ENCODE measurements at places on chromosomes 4 and X.

DNA sequence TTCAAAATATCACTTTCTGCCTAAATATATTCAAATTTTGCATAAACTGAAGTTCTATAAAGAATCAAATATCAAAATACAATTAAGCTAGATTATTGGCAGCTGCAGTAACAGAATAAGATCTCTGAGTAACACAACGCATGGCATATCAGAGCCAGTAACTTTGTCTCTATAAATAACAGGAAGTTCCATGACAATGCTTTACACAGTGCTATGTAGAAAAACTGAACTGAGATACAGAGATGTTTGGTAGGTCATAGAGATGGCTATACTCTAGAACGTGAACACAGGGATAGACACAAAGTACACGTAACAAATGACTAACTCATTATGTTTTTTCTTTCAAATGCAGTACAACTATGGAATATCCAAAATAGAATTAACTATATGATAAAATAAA lies 18.2 kb downstream of the UBE2D3 start:
- DNase-seq, result no peak

DNA sequence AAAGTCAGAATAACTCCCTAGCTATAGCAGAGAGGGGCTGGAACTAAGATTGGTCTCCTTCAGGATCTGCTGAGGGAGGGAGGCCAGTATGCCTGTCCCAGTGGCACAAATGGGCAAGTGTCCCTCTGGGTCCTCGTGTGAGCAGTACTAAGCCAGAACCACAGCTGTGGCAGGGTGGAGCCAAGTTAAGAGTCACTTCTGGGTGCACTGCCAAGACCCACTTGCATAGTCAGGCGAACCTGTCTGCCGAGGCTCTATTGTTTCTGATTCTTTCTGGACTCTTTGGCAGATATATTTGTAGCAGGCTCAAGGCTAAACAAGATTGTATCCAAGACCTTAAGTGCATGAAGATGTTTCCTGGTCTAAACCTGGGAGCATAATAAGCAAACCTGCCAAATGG lies 1123.7 kb upstream of the POU3F4 start:
- DNase-seq, result no peak

GRCh38 chr4:185344743-185345538 lies 50.8 kb downstream of the LRP2BP start:
- DNase-seq, result no peak

GRCh38 chr4:164765833-164766232 lies 11.9 kb downstream of the SMIM31 start:
- DNase-seq, result no peak

DNA sequence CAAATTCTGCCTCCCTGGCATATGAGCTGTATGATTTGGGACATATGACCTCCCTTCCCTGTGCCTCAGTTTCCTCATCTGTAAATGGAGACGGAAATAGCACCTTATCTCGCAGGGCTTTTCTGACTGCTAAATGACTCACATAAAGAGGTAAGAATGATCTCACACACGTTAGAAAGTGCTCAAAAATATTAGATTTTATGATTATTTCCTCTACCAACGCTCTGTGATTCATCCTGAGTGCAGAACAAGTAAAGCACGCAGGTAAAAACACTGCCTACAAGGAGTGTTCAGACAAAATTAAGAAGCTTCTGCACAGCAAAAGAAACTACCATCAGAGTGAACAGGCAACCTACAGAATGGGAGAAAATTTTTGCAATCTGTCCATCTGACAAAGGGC lies 21.1 kb downstream of the ACSL1 start:
- no peak for DNase-seq

DNA sequence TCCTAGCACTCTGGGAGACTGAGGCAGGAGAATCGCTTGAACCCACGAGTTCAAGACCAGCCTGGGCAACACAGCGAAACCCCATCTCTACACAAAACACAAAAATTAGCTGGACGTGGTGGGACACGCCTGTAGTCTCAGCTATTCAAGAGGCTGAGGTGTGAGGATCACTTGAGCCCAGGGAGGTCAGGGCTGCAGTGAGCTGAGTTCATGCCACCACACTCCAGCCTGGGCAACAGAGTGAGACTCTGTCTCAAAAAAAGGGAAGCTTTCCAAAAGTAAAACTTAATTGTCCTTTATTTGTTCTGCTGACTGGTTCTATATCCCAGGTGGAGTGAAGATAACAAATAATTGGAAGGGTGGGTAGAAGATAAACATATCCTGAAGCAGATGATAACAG lies 45.6 kb downstream of the ABCG2 start:
- DNase-seq, result no peak

- DNase-seq, result no peak
Observed at GRCh38 chr4:165384598-165384997, 5.8 kb downstream of the CPE start.

DNA sequence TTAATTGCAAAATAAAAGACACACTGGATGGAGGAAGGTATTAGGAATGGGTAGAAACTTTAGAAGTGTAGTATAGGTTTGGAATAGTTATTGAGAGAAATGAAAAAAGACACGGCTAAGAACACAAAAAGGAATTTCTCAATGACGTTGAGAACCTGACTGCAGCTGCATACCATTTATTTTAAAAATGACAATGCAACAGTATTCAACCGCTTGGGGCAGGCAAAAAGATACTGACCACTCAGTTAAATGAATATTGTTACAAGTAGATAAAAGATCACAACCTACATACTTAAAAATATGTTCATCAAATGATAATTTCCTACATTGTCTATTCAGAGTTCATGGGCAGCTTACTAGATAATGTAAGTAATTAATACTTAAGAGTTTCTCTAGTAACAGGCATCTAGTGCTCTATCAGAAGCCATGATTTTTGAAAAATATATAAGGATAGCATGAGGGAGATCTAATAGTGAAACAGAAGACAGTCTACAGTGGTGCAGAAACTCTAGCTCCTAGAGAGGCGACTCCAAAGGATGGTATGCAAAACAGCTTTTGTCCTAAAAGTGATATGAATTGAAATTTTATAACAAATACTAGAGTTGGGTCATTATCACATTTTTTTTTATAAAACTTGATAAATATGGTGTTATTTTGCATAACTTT lies 216.2 kb upstream of the VEGFC start:
- peak; percentile 28 for DNase-seq

- no peak for DNase-seq
Observed at GRCh38 chrX:113699939-113700338, 859.3 kb upstream of the AMOT start.

- DNase-seq, result no peak
Observed at GRCh38 chr4:109691411-109691920, 11.8 kb downstream of the CASP6 start.

DNA sequence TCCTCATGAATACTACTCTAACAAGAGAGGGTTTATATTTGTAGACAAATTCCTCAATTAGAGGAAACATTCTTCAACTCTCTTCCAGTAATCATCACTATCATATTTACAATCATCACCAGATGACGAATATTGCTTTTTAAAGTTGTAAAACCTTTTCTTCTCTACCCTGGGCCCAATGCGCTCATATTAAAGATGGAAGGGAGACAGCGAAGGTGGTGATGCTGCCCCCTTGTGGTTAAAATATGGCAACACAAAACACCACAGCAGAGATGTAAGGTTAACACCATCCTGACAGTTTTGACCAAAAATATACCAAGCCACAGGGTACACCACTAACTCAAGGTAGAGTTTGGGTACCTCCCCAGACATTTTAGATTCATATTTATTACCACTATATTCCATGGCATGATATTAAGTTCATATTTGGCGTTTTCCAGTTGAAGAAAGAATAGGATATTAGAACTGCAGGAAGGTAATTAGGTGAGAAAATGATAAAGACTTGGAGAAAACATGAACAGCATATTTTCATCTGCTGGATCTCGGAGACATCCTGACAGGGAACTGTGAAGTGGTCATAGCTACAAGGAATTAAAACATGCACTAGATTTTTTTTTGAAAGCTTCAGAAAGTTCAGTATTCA lies 72.8 kb downstream of the SLC9A7 start:
- DNase-seq, result peak; percentile 38

GRCh38 chr4:26856906-26857277 lies 3.7 kb upstream of the STIM2 start:
- DNase-seq, result no peak

DNA sequence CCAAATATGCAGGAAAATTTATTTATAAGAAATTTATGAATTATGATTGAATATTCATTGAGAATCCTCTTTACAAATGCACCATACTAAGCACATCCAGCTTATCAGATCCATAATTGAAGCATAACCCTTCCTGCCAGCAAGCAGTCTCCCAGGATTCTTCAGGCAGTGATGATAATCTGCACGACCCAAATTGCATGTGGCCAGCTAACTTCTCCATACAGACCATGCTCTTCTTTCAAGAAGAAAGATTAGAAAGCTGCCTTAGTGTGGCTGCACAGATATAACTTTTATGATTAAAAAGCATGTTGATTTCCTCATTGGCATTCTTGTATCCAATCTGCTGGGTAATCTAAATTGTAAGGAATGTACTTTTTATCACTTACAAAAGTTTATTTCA lies 3.3 kb upstream of the CBR4 start:
- DNase-seq, result no peak

DNA sequence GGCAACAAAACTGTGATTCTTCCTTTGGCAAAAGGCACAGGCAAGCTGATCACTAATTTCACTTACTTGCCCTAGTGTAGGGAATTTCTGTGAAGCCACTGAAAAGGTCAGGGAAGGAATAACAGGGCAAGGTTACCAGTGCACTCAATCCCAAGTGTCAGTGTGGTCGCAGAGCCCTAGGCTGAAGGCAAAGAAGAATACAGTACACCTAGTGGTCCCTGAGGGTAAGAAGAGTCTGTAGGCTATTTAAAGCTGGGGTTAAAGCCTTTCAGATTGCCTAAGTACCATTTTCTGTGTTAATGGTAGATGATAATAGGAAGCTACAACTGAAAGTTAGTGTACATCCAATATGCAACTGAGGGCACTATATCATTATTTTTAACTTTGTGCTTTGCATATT lies 173.6 kb upstream of the NRK start:
- no peak for DNase-seq

- peak; percentile 20 for DNase-seq
Observed at GRCh38 chrX:17529151-17529745, 154.2 kb downstream of the NHS start.

- no peak for DNase-seq
Observed at GRCh38 chr4:163473576-163473975, at the start of gene TKTL2. Gene TKTL2 (minus strand): TSS chr4:163473754. CDS start chr4:163473734, 20 bp downstream.
